ENCODE measurements at places on chromosomes 3 and 15.

- DNase-seq: no peak
Observed at GRCh38 chr3:128923576-128923975, 44.2 kb downstream of the ACAD9 start.

DNA sequence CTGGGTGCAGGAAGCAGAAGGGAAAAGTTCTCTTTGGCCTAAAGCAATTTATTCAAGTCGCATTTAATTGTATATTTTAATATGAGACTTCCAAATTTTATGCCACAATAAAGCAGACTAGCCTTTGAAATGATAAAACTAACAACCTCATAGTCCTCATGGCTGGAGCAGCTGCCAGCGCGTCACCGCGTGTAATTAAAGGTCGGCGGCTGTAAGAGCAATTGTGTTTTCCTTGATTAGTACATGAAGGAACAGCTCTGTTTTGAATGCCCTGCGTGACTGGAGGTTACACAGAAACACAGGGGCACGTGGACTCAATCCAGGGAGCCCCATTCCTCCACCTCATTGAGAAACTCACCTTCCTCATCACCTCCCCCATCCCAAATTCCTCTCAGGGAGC is 10.1 kb upstream of the LRRC15 start:
- DNase-seq: no peak

- no peak for DNase-seq
Observed at GRCh38 chr15:31133890-31134289, 32.4 kb upstream of the TRPM1 start.

DNA sequence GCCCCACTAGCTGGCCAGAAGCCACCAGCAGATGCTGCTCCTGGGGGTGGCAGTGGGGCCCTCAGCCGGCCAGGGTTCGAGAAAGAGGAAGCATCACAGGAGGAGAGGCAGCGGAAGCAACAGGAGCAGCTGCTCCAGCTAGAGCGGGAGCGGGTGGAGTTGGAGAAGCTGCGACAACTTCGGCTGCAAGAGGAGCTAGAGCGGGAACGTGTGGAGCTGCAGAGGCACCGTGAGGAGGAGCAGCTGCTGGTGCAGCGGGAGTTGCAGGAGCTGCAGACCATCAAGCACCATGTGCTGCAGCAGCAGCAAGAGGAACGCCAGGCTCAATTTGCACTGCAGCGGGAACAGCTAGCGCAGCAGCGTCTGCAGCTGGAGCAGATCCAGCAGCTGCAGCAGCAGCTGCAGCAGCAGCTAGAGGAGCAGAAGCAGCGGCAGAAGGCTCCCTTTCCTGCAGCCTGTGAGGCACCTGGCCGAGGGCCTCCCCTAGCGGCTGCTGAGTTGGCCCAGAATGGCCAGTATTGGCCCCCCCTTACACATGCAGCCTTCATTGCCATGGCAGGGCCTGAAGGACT is 17.5 kb upstream of the APEH start:
- DNase-seq: no peak

DNA sequence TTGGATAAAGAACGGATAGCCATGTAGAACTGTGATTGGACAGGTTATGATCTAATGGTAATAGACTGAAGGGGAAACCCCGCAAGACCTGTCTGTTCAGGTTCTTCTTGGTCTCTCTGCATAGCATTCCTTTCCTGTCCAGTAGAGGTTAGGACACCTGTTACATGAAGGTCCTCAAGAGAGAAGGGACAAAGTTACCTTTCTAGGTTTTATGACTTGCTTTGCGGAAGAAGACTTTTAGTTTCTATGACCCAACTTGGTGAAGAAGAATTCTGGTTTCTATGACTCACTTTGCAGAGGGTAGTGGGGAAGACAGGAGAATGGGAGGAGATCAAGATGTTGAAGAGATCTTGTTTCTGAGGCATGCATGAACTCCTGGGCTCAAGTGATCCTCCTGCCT is 97.9 kb upstream of the C3orf80 start:
- DNase-seq: no peak

GRCh38 chr3:100893590-100893989 is 99.6 kb downstream of the ABI3BP start:
- DNase-seq: no peak

DNA sequence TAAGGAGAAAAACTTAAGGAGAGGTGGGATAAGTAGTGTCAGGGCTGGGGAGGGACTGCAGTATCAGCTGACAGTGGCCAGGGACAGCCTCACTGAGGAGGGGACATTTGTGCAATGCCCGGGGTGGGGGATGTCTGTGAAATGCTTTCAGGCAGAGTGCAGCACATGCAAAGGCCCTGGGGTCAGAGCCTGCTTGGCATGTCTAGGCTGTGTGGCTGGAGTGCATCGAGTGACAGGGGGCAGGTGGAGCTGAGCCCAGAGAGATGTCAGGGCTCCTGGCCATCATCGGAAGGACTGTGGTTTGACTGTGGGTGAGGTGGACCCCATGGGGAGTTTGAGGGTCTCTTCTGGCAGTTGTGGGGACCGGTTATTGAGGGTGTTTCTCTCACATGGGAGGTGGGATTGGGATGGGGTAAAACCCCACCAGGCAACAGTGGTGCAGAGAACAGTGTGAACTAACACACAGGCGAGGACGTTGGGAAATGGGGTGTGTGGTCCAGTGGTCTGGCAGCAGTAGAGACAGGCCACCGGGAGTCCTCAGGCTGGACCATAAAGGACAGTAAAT is 61.2 kb downstream of the FBLN2 start:
- no peak for DNase-seq

DNA sequence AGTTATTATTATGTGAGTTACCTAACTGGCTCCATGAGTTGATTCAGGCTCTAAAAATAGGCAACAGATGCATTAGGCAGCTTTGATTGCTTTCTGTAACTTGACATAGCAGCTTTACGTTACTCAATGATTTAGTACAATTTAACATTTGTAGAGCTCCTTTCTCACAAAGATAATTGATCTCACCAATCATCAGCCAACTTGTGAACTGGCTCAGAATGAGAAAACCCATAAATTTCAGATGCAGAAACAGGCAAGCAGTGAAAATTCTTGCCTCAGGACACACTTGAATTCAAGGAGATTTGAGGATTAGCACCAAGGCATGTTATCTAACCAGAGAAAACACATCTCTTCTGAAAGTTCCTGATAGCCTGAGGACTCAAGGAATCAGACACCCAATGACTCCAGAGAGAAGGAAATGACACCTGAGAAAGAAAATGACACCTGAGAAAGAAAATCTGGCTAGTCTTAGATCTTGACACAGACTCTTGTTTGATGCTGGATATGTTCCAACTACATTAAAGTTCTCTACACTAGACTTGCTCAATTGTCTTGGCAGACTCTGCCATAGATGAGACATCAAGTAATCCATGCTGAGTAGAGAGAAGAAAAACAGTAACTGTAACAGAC is 315.1 kb upstream of the CBLB start:
- no peak for DNase-seq

DNA sequence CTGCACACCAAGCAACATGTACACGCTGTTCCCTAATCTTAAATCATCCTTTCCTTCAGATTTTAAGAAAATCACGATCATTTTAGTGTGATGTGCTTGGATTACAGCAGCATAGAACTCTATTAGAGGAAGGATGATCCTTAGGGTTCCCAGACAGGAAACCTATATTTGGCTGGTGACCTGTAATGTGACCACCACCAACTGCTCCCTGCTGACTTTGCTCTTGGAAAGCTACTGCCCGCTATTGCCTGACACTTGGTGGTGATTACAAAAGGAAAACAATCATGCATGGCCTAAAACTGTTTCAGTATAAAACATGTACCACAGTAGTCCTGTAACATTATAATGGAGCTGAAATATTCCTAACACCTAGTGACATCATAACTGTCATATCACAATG is 27.2 kb upstream of the LMOD3 start:
- DNase-seq: no peak

- DNase-seq: no peak
Observed at GRCh38 chr15:23690015-23690414, 2.9 kb upstream of the NDN start.

DNA sequence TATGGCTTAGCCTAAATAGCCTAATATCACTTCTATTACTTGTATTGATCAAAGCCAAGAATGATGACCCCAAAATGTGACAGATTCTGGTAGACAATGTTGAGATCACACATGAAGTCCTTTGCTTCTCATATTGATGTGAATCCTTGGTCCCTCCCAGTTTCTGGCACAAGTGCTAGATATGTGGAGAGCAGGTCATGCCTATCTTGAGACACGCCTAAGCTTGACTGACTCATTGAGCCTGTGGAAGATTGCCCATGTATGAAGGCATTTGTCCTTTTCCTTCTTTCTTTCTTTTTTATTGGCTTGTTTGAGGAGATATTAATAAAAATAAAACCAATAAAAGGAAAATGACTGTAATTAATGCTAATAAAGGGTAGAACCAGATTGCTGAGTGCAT is 54.0 kb upstream of the TMEM108 start:
- no peak for DNase-seq

- DNase-seq: no peak
Observed at GRCh38 chr3:64961301-64961700, 273.5 kb upstream of the ADAMTS9 start.

- DNase-seq: no peak
Observed at GRCh38 chr15:80615783-80616391, 79.2 kb upstream of the ABHD17C start.

DNA sequence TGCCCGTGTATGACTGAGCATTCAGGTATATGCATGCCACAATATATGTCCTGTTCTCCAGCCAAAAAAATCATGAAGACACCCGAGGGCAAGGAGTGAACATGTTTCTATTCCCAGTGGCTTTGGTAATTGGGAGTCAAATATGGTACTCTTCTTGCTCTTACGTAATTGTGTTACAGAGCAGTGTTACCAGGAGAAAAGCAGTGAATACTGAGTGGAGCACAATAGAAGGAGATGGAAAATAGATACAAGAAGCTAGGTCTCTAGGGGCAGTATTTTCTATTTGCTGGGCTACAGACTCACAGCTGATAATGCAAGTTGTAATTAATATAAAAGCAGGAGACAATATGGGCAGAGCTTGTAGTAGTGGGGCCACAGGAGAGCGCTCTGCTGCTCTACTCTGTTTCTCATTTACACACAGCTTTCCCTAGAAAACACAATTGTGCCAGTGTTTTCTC is 13.2 kb downstream of the MEIS2 start:
- no peak for DNase-seq

- no peak for DNase-seq
Observed at GRCh38 chr15:68821841-68822381, 1.2 kb upstream of the ANP32A start.

DNA sequence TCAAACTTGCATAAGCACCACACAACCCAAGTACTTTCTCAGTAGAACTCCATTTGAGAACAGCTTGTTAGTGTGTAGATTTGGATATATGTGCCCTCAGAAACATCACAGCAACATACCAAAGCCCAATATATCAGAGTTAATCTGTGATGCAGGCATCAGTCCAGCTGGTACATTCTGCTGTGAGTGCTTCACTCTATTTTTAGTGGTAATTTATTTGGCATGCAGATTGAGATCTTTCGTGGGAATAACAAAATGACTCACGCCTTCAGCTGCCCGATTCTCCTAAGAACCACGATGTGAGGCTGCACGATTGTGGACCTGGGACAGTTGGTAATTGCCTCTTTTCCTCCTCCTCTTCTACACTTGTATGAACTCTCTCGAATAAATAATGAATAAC is 730.7 kb downstream of the SQOR start:
- DNase-seq: no peak

DNA sequence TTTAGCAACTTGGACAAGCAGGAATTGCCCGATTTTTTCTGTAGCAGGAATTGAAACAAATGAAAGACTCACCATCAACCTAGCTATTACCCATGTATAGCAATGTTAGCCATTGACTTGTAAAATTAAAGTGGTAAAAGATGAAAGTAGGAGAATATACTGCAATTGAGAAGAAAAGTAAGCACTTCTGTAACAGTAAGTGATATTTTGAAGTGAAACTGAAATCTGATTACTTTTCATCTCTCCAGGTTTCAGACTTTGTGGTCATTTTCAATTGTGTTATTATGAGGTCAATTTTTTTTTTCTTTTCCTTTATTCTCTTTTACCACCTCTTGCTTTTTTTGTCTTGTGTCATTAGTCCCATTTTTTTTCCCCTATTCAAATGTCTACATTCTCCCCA is 1078.2 kb downstream of the ZPLD1 start:
- no peak for DNase-seq

DNA sequence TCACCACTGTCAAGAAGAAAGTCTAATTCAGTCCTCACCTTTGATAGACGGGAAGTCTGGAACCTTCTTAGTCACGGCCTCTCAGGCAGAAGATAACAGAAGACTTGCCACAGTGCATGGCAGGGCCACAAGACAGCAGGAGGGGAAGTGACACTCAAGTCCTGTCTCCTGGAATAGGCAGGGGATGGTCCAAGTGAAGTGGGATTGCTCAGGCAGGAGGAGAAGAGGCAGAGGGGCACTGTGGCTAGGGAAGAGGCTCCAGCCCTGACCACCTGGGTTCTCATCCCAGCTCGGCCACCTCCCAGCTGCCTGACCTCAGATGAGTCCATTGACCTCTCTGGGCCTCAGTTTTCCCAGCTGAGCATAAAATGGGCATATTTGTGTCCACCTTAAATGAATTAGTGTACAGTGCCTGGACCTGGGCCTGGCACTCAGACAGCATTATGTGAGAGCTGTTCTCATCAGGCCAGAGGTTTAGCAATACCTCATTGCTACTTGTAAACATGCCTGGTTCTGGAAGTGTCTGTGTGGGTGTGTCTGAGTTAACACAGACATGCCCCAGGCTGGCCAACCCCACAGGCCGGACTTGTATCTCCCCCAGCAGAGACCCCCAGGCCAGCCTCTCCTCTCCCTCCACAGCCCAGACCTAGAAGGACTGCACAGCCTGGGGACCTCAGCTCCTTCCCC is 11.5 kb upstream of the PCSK6 start:
- no peak for DNase-seq

- DNase-seq: no peak
Observed at GRCh38 chr3:62874711-62875557, at the start of gene CADPS. TSS of gene CADPS (minus strand) at chr3:62875416. CDS start at chr3:62875029, 387 bp downstream.

GRCh38 chr3:11410564-11410963 is 138.4 kb downstream of the ATG7 start:
- no peak for DNase-seq

- no peak for DNase-seq
Observed at GRCh38 chr15:66390678-66391077, 4.0 kb downstream of the MAP2K1 start.

DNA sequence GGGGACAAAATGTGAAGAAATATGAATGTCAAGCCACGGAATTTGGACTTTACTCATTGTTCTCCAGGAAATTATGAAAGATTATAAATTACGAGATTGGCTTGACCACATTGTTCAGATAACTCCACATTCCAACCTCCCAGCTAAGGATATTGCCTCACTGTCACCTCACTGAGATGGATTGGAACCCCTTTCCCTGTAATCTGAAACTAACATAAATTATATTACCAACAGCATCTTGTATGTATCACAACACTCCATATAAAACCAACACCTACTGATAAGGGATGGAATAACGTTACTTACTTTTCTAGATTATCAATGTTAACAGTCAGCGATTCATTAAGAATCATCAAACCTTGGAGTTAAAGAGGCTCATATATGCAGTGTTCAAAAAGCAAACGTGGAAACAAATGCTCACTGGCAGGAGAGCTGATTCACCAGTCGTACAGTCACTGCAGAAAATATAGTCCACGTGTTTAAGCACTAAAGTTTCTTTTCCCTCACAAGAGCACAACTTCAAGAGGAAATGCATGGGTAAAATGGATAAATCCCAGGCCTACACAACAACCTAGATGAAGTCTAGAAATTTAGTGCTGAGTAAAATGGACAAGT is 451.5 kb downstream of the FGF12 start:
- DNase-seq: no peak

GRCh38 chr3:18591120-18591519 is 166.0 kb upstream of the SATB1 start:
- DNase-seq: no peak

Data from stimulated activated CD4-positive, alpha-beta T cell treated with anti-CD3 and anti-CD28 coated beads, Interleukin-1b, Interleukin-23, amount 100 ng/mL, for 4 hours (primary cell).